SW480 (cell line): ENCODE measurements at places on chromosomes 3 and 15.
A peak's percentile ranks its signal among the peaks of the same experiment; 100 is the strongest.

DNA sequence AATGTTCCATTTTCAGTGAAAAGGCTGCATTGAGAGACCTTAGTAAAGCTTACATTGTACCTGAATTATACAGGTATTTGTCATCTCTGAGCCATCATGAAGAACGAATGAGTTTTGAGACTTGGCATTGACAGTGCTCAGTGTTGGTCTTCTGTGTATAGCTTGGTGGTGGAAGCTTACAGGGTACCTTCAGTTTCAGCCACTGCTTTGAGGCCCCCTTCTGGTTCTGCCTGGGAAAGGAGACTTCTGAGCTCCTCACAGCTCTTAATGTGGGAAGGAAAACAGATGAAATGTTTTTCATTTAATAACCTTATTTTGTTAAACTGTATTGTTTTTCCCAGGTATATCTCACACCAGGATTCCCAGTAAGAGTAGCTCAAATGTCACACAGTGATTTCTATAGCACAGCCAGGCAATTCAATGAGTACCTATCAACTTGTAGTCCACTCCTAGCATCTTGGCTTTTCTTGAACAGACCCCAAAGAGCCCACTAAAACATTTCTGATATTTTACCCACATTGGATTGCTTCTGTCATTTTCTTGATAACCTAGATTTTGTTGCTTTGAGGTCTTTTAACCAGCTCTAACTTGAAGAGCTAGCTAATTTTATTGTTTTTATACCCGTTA is 5.6 kb downstream of the SERPINI1 start:
- DNase-seq, result peak; percentile 57

- DNase-seq, result no peak
Measured at GRCh38 chr3:204102-204501, 7.5 kb downstream of the CHL1 start.

DNA sequence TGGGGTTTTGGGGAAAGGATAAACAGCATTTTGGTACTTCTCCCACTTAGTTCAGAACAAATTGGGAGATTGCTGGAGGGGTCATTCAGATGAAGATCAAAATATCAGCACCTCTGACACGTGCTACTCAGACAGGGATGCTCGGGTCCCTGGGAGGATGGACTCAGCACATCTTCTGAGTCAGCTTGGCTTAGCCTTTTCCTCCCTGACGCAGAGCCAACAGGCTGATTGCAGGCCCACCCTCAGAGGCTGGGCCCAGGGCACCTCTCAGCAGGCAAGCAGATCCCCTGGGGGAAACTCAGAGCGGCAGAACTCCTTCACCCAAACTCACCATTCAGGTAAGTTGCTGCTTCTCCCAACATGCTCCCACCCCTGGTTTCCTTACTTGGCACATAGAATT is 304.9 kb downstream of the TLE3 start:
- no peak for DNase-seq

DNA sequence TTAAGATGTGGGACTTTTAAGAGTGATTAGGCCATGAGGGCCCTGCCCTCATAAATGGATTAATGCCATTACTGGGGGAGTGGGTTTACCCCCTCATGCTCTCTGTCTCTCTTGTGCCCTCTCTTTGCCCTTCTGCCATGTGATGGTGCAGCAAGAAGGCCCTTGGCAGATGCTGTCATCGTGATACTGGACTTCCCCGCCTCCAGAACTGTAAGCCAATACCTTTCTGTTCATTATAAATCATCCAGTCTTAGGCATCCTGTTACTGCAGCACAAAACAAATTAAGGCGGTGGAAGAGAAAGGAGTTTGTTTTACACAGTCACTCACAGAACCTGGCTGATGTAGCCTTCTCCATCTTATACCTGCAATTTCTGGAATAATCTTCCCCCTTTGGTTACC is 360.3 kb upstream of the TBL1XR1 start:
- no peak for DNase-seq

GRCh38 chr3:49663831-49664230 is 10.3 kb upstream of the APEH start:
- no peak for DNase-seq

- DNase-seq, result no peak
Measured at GRCh38 chr15:39108021-39108420, 472.9 kb upstream of the THBS1 start.

GRCh38 chr3:120470870-120471269 is 20.1 kb upstream of the FSTL1 start:
- DNase-seq, result no peak

- no peak for DNase-seq
Measured at GRCh38 chr3:194833114-194833910, 147.6 kb downstream of the FAM43A start.

GRCh38 chr15:41004490-41004889 is 51.2 kb downstream of the CHAC1 start:
- no peak for DNase-seq

DNA sequence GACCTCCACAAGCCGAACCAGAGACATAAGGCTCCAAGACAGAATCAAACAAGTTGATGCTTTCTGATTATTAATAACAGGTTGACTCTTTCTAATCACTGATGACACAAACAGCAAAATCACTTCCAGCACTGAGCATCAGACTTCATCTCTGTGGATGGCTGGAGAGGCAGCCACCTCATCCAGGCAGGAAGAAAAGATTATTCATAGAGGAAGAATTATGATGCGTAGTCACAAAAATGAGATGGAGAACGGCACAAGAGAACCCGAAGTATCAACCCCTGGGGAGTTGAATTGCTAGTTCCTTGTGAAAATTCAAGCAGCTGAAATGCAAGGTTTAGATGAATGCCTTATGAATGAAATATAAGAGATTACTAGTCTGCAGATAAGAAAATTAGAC is 49.9 kb upstream of the LMCD1 start:
- DNase-seq, result no peak

DNA sequence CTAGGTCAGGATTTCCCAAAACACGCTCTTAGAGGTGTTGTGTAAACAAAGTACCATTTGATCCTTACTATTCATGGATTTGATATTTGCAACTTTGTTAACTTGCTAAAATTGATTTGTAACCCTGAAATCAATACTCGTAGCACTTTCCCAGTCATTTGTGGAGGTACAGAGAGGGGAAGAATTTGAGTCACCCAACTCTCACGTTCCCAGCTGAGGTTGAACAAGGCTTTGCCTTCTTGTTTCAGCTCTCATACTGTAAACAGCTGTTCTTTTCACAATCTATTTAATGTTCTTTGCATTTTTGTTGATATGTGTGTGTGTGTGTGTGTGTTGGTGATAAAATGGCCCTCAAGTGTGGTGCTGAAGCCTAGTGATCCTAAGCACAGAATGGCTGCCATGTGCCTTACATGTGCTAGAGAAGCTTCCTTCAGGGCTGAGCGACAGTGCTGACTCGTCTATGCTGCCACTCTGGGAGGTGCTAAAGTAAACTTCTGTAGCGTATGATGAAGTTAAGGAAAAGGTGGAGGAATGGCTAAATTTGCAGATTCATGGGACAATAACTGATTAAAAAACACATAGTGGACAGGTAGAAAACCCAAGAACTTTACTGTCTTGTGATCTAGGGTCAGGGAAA is 173.2 kb downstream of the APBA2 start:
- no peak for DNase-seq
